ENCODE measurements at places on chromosomes 5 and 9.
A peak's percentile ranks its signal among the peaks of the same experiment; 100 is the strongest.

GRCh38 chr5:85517386-85517785 lies 1100.4 kb upstream of the COX7C start:
- no peak for DNase-seq

- no peak for DNase-seq
Observed at GRCh38 chr9:134837529-134837928, 43.1 kb upstream of the FCN2 start.

GRCh38 chr9:114077162-114077837 lies 800 bp downstream of the AMBP start:
- DNase-seq = no peak

- no peak for DNase-seq
Observed at GRCh38 chr9:20353931-20354652, 268.2 kb downstream of the MLLT3 start.

- no peak for DNase-seq
Observed at GRCh38 chr9:6409811-6410210, 3.2 kb upstream of the UHRF2 start.

- no peak for DNase-seq
Observed at GRCh38 chr5:155258161-155258560, 244.6 kb downstream of the KIF4B start.

DNA sequence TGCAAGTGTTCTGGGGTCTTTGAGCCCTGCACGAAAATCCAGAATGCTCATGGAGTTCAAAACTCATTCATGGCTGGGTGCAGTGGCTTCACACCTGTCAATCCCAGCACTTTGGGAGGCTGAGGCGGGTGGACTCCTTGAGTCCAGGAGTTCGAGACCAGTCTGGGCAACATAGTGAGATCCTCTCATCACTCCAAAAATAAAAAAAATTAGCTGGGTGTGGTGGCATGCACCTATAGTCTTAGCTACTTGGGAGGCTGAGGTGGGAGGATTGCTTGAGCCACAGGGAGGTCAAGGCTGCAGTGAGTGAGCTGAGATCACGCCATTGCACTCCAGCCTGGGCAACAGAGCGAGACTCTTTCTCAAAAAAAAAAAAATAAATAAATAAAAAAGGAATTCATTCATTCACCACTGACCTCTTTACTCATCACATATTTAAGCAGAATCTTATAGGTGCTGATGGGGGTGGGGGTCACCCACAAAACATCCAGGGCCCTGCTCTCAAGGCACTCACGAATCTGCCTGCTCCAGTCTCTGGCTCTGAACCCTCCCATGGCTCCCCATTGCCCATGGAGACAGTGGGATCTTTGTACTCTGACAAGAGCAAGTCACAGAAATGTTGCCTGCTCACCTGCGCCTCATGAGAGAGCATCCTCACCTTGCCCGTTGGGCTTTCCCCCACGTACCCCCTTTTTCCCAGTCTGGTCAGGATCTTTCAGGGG lies 76.7 kb upstream of the IER5L start:
- no peak for DNase-seq

DNA sequence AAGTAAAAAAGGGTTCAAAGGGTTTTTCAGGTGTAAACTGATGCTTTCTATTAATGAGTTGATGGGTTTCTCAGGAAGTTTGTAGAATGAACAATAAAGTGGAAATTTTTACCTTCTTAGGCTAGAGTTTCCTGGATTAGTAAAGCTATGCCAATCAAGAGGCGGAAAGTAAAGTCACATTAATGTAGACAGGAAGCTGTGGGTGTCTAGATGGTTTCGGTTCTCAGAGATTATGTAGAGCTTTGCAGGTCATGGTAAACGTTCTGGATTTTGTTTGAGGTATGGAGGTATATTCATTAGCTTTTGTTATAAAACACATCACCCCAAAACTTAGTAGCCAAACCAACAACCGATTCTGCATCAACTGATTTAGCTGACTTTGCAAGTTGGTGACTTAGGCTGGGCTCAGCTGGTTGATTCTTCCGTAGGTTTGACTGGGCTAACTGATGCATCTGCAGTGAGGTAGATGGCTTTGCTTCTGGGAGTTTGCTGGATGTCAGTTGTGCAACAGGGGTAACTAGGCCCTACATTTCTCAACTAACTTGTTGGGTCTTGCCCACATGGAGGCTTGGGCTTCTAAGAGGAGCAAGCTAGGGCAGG lies 273.8 kb downstream of the MSX2 start:
- no peak for DNase-seq

DNA sequence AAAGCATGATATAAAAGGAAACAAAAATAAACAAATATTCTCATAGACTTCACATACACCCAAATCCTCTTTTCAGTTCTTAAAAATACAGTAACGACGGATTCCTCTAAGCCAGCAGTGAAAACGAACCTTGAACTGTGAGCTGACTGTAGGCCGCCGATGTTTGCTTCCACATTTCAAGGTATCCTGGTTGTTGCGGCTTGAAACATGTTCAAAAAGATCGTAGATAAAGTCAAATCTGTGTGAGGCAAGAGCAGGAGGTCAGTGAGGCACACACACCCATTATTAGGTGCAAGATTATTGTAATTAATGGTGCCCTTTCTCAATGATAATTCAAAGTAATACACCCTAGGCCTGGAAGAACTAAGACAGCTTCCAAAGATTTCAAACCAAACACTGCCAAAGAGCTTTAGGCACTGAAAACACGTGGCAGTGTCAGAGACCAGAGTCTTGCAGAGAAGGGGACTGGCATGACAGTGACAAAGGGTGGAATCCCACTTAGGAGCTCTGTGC lies 141.2 kb upstream of the RETREG1 start:
- no peak for DNase-seq

- no peak for DNase-seq
Observed at GRCh38 chr5:150648294-150649107, 8.0 kb downstream of the SYNPO start.

- DNase-seq = no peak
Observed at GRCh38 chr5:133499895-133500294, 112.4 kb downstream of the FSTL4 start.

- DNase-seq = no peak
Observed at GRCh38 chr9:14222149-14222835, 91.6 kb downstream of the NFIB start.

DNA sequence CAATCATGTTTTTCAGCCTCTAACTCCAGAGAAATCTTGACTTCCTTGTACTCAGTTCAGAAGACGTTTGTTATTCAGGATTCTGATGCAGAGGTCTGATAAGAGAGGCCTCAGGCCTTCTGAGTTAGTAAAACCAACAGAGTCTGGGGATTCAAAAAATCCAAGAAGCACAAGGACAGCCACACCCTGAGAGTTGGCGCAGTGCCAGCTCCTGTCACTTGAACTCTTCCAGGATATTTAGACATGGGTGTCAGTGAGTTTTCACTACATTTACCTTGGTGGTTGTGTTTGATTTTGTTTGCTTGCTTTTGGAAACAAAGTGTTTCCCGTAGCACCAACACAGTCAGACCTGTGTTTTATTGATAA lies 41.6 kb upstream of the PDE8B start:
- no peak for DNase-seq

GRCh38 chr9:93131599-93132286 lies 2.3 kb downstream of the NINJ1 start:
- no peak for DNase-seq

DNA sequence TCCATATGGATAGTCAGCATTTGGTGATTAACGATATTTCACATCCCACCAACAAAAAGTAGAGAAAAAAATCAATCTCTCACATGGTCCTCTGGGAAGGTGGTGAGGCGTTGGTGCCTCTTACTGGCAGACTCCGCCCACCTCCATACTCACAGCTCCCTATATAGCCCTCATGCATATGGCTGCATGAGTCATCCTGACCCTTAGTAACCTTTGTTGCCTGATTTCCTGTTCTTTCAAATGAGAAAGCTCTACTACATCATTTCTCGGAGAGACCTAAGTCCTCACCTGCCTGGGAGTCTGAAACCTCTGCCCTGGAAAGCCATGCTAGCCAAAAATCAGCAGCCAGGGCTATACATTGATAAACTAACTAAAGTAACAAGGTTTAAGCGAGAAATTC lies 33.3 kb upstream of the ABCA1 start:
- peak; percentile 61 for DNase-seq

DNA sequence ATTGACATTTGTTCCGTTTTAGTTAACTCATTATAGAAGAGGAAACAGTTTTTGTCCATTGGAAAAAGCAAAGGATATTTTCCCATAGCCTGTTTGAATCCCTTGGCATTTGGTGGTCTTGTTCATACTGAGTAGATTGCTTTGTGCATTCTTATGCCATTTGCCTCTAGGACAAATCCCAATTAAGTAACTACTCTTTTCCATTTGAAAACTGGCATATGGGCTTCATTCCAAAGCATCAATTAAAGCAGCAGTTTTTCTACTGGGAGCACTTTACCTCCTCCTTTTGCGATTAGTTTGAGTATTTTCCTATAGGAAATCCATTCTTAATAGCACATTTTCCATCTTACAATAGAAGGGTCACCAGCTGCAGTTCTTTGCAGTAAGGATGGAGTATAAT lies 31.2 kb downstream of the GPR21 start:
- DNase-seq = no peak

GRCh38 chr9:105291938-105292337 lies 47.5 kb downstream of the SLC44A1 start:
- no peak for DNase-seq

GRCh38 chr5:127254729-127255284 lies 35.8 kb upstream of the MEGF10 start:
- DNase-seq = no peak

DNA sequence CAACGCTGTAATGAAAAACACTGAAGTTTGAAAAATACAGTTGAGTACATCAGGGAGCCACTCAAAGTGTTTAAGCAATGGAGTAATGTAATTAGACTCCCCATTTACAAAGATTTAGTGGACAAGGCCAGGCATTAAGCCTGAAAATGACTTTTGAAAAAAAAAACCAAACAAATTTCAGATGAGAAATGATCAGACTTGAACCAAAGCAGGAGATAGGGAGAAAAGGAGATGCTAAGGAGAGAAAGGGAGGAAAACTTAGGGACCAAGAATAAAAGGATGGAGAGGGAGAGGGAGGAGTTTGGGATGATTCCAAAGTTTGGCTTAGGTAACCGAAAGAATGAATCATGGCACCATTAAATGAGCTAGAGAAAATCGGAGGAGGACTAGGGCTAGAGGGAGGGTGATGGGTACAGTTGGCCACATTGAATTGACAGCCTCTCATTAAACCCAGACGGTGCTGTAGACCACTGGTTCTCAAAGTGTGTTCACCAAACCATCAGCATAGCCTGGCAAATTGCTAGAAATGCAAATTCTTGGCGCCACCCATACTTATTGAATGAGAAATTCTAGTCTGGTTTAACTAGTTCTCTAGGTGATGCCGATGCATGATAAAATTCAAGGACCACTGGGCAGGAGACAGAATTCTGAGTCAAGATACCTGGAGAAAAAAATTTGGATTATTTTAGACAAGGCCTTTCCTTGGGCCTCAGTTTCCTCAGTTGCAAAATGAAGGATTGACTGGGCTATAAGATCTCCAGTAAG lies 6.2 kb upstream of the CPEB4 start:
- DNase-seq = no peak

DNA sequence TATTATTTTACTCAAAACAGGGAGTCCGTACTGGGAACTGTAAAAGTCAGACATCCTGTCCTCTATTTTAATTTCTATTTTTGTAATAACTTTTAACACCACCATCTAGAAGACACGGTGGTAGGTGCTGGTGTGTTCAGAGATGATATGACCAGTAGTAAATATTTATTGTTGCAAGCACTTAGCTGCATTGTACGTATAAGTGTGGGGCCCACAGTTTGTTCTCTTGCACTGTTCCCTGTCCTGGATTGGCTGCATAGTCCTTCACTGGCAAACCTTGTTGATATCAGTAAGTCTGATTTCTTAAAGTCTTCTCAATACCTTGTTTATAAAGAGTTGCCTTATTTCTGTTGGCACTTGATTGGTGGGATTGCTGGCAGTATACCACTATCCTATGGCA lies 24.6 kb upstream of the IL9 start:
- no peak for DNase-seq

DNA sequence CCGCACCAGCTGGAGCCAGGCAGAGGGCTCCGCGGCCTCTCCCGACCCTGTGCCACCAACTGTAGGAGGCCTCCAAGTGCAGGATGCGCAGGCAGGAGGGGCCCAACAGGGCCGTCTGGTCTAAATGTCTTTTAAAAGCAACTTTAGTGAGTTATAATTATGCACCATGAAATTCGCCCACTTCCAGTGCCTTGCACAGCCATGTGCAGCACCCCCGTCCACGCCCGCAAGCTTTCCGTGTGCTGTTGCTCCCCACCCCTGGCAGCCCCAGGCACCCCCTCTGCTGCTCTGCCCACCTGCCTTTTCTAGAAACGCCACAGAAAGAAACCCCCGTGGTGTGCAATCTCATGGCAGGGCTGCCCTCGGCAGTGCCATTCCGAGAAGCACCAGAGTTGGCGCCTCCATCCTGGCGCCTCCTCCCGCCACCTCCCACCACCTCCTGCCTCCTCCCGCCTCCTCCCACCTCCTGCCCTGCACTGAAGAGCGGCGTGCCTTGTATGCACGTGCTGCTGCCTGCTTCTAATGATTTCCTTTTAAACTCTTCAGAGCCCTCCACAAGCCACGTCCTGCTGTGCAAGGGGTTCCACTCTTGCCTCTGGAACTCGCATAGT lies 7.5 kb upstream of the SLC6A18 start:
- DNase-seq = no peak

- no peak for DNase-seq
Observed at GRCh38 chr5:31819926-31820516, 181.1 kb downstream of the PDZD2 start.

- no peak for DNase-seq
Observed at GRCh38 chr5:154813736-154814135, 36.7 kb downstream of the FAXDC2 start.

DNA sequence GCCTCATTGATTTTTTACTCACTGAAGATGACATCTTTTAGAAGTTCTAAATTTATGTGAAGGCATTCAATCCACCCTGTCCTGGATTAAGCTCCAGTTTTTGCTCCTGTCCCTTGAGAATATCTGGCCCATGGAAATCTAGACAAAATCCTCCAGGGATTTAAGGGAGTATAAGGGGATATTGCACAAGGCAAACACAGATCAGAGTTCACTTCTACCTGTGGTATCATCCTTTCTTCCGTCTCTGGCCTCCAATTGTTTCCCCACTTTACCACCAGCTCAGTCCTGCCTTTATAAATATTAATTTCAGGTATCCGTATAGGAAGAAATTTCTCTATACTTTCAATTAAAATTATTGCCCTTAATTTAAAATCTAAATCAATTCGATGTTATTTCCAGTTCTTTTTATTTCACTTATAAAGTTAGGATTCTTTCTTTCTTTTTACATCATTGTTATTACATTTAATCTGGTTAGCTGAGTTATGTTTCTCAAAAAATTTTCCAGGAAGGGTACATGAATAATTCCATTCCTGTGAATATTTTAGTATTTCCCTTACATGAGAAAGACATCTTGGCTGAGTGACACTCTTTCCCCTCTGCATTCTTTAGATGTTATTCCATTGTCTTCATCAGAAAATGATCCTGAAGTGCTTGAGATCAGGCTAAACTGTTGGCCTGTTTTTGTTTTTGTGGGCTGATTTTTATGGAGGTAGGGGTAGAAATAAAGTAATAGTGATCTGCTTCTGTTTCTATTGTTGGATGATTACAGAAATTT lies 194.3 kb upstream of the MAP3K1 start:
- DNase-seq = no peak

GRCh38 chr5:24823625-24824024 lies 178.8 kb upstream of the CDH10 start:
- no peak for DNase-seq

All from stimulated activated CD4-positive, alpha-beta T cell treated with anti-CD3 and anti-CD28 coated beads, Interleukin-15, amount 100 ng/mL, for 48 hours (primary cell).